Stimulated activated CD4-positive, alpha-beta T cell treated with anti-CD3 and anti-CD28 coated beads, Interleukin-4, amount 100 ng/mL, for 48 hours (primary cell): ENCODE measurements at places on chromosomes 1 and 21.

- DNase-seq, result no peak
Measured at GRCh38 chr1:186627019-186627418, 53.2 kb downstream of the PTGS2 start.

GRCh38 chr1:50980505-50980904 lies 10.5 kb downstream of the CDKN2C start:
- DNase-seq, result no peak

DNA sequence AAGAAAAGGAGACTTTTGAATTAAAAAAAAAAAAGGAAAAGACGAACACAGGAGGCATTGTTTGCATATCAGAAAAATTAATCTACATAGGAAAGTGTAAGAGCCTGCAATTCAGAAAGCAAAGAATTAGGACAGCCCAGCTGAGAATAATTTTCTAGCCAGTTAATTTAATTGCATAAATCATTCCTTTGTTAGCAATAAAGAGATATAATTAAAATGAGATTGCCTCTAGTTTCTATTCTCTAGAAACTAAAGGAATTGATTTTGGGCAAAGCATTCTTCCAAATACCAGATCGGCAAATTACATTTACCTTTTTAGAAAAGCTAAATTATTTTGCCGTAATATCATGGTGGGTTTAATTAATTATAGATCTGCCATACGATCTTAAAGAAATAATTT lies 46.0 kb downstream of the NUF2 start:
- no peak for DNase-seq

DNA sequence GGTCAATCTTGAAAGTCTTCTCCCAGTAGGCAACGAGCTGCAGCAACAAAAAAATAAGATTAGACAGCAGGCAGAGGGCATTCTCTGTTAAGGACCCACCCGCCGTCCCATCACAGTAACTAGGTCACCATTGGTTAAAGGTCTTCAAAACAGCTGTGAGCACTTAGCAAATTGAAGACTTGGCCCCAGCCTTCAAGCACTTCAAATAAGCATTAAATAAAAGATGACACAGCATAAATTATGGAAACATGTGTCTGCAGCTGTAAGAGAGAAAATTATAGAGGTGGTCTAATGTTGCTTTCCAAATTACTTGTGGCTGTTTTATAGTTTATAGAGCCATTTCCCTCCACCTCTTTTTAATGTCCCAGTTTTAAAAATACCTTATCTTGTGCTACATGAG lies 61.2 kb downstream of the VANGL1 start:
- DNase-seq, result no peak

GRCh38 chr1:78586572-78586971 lies 33.7 kb upstream of the IFI44L start:
- no peak for DNase-seq
